Posterior cingulate gyrus (tissue), 11 donors: ENCODE measurements at places on chromosomes 7 and 10.
A peak's percentile ranks its signal among the peaks of the same experiment; 100 is the strongest.

DNA sequence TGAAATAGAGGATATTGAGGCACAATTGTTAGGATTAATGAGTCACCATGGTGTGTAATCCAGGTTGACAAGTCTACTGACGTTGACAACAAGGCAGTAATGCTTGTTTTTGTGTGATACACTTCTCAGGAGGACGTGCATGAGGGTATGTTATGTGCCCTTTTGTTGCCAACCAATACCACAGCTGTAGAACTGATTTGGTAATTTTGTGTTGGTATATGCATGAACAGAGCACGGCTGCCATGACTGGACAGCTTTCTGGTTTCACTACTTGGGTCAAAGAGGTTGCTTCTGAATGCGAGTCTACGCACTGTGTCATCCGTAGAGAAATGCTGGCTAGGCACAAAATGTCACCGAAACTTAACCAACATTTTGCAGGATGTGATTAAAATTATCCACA, 32.9 kb downstream of the PHTF2 start:
- DNase-seq, result no peak

DNA sequence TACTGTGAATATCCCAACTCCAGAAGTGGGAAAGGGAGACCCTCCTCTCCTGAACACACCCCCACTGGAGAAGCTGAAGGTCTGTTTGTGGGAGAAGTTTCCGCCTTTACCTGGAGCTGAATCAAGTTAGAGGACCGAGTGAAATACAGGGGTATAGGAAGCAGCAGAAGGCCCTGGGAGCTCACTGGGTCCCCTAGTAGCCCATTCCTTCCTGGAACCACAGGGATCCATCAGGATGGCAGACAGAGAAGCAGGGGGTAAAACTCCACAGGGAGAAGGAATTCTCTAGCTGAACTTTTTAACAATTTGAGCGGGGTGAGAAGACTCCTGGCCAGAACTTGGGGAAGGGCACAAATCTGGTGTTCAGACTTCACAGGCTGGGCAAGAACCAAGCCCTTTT, 275.8 kb downstream of the GRID1 start:
- no peak for DNase-seq

GRCh38 chr7:117808341-117808757, 64.9 kb downstream of the CTTNBP2 start:
- DNase-seq, result peak; percentile 42

DNA sequence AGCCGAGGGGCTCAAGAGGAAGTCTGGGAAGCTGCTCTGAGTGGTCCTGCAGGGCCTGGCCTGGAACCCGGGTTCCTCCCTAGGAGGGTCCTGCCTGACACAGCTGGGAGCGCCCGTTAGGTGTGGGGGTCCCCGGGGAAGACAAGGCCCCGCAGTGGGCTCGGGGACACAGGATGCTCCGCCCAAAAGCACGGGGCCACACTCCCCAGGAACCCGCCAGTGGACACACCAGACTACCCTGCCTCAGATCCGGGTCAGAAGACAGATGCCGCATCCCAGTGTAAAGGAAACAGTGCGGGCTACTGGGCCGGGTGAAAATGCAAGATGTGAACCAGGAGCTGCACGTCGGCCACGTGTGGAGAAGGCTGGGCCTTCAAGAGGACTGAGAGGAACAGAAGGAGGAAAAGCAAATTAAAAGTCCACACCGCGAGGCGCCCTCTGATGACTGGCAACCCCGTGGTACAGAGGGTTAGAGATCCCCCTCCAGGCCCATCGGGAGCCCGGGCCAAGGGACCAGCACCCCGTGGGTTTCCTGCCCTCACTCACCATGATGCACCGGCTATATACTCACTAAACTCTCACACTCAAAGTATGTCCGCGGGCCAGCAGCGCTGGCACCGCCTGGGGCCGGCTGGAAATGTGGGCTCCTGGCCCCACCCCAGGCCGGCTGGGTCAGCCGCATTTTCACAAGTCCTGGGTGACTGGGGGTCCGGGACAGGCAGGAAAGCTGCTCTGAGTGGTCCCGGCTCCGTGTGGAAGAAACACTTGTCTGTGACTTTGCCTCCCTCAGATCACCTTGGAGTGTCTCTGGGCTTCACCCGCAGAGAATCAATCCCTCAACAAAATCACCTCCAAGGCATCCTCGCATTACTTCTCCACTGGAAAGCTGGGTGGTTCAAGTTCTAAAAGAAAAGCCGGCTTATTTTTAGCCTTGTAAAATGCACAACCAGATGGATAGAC, 6.1 kb downstream of the STK32C start:
- peak; percentile 11 for DNase-seq

DNA sequence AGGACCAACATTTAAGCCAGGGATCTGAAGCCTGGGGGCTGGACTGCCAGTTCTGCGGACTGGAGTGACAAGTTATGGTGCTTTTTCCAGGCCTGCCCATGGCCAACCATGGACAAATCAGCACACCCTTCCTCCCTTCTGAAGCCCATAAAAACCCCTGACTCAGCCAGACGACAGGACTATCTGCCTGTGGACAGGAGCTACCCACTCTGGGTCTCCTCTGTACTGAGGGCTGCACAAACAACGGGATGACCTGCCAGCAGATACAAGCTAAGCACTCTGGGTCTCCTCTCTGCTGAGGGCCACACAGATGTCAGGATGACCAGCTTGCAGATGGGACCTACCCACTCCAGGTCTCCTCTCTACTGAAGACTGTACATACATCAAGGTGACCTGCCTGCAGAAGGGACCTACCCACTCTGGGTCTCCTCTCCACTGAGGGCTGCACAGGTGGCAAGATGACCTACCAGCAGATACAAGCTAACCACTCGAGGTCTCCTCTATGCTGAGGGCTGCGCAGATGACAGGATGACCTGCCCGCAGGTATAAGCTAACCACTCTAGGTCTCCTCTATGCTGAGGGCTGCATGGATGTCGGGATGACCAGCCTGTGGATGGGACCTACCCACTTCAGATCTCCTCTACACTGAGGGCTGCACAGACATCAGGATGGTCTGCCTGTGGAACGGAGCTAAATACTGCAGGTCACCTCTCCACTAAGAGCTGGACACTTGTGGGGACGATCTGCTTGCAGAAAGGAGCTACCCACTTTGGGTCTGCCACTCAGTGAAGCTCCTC, 110.1 kb upstream of the GPR22 start:
- DNase-seq, result no peak

DNA sequence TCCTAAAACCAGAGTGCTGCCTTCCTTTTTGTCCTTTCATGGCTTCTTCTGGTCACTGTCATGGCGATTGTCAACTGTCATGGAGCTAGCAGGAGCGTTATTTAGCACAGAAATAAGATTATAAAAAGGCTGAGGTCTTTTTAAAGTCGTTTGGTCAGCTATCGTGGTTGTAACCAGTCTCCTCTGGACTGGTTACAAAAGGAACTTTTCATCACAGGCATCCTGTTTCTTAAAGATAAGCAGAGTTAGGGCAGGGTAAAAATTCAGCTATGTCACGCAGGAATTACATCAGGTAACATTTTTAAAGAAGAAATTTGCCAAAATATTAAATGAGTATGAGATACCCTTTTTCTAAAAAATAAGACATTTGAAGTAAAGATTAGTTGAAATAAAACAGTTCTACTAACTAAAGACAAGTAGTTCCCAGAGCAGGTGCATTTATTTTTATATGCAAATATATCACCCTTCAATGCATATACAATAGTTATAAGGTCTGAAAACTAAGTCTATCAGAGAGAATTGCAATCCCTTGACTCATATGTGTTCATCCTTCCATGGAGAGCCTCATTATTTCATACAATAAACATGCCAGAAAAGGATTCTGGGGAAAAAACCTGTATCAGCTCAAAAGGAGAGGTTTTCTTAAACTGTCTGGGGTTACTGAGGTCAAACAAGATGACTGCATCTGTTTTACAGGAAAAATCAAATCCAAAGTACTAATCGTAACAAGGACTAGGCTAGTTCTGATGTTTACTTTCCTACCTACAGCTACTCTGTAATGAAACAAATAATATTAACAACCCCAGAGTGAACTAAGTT, 20.9 kb downstream of the FAM24A start:
- no peak for DNase-seq

DNA sequence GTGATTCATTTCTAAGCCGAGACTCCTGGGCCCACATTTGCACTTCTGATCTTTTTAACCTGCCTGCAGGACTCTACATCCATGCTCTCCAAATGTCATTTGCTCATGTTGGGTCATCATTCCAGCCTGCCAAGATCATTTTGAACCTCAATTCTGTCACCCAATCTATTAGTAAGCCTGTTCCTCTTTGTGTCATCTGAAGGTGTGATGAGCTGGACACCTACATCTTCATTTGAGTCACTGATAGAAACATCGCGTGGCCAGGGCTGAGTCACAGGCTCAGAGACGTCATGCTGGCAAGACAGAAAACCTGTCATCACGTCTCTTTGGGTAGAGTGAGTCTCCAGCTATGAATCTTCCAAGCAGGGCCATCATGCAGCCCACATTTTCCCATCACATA, 65.3 kb upstream of the SLF2 start:
- DNase-seq, result no peak

GRCh38 chr7:108613949-108614381, 44.3 kb downstream of the DNAJB9 start:
- no peak for DNase-seq

DNA sequence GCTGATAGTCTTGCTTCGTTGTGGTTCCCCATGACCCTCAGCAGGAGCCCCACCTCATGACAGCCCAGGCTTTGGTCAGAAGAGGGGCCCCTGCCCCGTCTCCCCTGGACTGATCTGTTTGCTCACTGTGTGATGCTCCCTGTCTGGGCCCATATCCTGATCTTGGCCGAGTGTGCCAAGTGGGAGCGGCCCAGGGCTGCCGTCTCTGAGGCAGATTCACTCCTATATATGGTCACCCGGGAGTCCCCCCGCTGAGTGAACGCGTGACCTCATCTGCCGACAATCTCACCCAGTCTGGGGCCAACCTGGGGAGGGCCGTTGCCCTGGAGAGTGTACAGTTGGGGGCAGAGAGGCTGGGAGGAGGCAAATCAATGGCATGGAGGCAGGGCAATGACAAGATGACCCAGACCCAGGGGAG, 34.5 kb downstream of the PPIF start:
- DNase-seq, result no peak

DNA sequence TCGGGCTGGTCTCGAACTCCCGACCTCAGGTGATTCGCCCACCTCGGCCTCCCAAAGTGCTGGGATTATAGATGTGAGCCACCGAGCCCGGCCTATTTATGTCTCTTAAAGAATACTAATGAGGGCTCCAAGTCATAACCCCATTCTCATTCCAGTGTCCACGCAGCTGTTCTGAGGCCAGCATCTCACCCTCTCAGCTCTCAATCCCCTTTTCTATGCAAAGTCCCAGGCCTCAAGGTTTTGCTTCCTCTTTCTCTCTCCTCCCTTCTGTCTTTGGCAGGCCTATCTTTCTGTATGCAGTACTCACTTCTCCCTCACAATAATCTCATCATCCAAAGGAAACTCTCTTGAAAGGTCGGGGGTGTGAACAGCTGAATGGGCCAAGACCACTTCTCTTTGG, 28.0 kb upstream of the VSIR start:
- no peak for DNase-seq

GRCh38 chr10:108454793-108455192, 1290.3 kb upstream of the SORCS1 start:
- no peak for DNase-seq

DNA sequence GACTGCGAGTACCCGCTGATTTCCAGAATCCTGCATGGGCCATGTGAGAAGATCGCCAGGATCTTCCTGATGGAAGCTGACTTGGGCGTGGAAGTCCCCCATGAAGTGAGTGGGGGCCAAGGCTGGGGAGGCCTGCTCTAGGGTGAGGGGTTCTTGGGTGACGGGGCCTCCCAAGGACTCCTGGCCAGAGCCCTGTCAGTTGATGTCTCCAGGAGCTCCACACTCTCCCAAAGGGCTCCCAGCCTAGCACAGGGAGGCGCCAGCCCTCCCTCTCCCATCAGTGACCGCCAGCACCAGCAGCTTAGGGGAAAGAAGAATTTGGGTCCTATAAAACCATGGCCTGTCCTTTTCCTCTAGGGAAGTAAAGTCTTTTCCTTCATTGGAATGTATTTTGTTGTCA, 9.8 kb upstream of the ZNF22 start:
- no peak for DNase-seq

DNA sequence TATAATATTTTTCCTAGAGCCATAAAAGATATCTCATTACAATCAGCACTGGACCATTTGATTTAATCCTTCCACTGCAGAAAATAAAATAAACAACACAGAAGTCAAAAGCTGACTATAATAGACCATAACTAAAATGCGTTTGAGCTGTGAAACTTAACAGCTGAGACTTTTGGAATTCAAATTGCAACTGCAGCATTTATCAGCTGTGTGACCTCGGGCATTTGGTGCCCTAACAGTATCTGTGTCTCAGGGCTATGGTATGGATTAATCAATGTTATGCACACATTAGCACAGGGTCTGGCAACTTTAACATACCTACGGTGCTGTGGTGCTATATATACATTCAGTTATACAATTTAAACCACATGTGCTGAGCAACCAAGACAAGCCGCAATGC, 160.1 kb downstream of the COL28A1 start:
- no peak for DNase-seq

DNA sequence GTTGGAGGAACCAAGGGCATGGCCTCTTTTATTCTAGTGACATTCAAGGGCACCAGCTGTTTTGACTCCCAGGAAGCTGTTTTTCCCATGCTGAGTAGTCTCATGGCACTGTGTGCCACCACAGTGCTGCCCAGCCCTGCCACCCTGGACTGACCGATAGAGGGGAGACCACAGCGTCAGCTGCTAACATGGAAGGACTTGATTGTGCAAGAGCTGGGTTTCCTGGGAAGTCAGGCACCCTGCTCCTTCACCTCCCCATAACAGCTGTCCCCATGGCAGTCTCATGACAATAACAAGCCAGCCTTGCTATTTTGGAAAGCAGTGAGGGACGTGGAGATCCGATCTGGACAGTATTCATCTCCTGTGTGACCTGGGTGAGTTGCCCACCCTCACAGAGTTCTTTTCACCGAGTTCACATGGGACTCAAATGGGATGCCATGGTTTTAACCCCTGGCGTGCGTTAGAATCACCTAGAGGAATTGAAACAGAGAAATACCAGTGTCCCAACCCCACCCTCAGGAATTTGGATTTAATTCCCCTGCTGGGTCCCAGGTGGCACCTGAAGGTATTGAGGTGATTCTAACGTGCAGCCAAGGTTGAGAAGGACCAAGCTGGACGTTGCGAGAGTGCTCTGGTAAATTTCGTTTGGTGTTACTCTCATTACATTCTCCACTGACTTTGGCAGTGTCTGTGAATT, 174.8 kb downstream of the CELF2 start:
- no peak for DNase-seq

GRCh38 chr7:123711832-123712293, 36.9 kb downstream of the WASL start:
- no peak for DNase-seq

DNA sequence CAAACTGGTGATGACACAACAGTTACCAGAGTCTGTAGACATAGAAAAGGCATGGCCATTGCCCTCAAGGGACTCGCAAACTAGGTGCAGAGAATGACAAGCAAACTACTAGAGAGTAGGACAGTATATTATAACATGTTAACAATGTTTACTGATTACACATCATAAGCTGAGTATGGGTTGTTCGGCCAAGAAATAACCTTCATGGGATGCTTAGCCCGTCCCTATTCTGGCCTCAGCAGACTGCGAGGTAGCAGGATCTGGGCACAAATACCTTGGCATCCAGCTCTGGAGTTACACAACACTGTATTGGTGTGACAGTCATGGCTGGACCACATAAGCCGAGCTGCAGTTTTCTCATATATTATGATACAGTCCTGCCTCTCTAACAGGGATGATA, 51.4 kb downstream of the ABCB4 start:
- DNase-seq, result no peak

GRCh38 chr7:93739424-93739823, 151.1 kb downstream of the TFPI2 start:
- DNase-seq, result no peak
